Spinal cord (tissue), 10 donors: ENCODE measurements at places on chromosomes 11 and 22. TPM values are rescaled to one million over a fixed set of nuclear protein-coding genes. Genes with fewer than 3 reads are reported as not detected.

PAMR1 gene
- 35.2 TPM for total RNA-seq

MRGPRX2 gene
- total RNA-seq, result not detected

RIMBP3C gene
- 0.39 TPM for total RNA-seq

OR56A5 gene
- total RNA-seq, result not detected

GPHA2 gene
- total RNA-seq, result 3.5 TPM

C11orf86 gene
- total RNA-seq, result not detected

NPAS4 gene
- total RNA-seq, result 0.11 TPM

SYT9 gene
- total RNA-seq, result 22.5 TPM

PDE2A gene
- total RNA-seq, result 11.5 TPM

C22orf15 gene
- total RNA-seq, result 0.89 TPM

SMPD1 gene
- total RNA-seq, result 18.8 TPM

MRPL21 gene
- 53.5 TPM for total RNA-seq

TBX10 gene
- total RNA-seq, result not detected

KDM4E gene
- not detected for total RNA-seq

CCDC73 gene
- total RNA-seq, result not detected

TMEM45B gene
- total RNA-seq, result 6.3 TPM

DTX4 gene
- 27.8 TPM for total RNA-seq

UBQLN3 gene
- 0.39 TPM for total RNA-seq

BTG4 gene
- total RNA-seq, result not detected

MAPK8IP2 gene
- 19.8 TPM for total RNA-seq

C11orf24 gene
- 12.7 TPM for total RNA-seq

OR10A2 gene
- total RNA-seq, result not detected

MUC6 gene
- not detected for total RNA-seq

TRIM51 gene
- total RNA-seq, result not detected

XPNPEP3 gene
- 12.6 TPM for total RNA-seq

TTC12 gene
- total RNA-seq, result 11.4 TPM

TMPRSS13 gene
- total RNA-seq, result 0.22 TPM

CCND1 gene
- total RNA-seq, result 226 TPM

OR6T1 gene
- not detected for total RNA-seq

C11orf91 gene
- not detected for total RNA-seq

ACR gene
- not detected for total RNA-seq

UCP3 gene
- 2.5 TPM for total RNA-seq

TRIM29 gene
- total RNA-seq, result 1.7 TPM

LSP1 gene
- total RNA-seq, result 10.6 TPM

SAA4 gene
- not detected for total RNA-seq

CD3E gene
- total RNA-seq, result 0.20 TPM

TIMM10 gene
- total RNA-seq, result 39.8 TPM

LYVE1 gene
- 56.5 TPM for total RNA-seq

SLC22A6 gene
- total RNA-seq, result 340 TPM

CDC42BPG gene
- 2.0 TPM for total RNA-seq

CNIH2 gene
- total RNA-seq, result 28.1 TPM

ART1 gene
- not detected for total RNA-seq

RIC3 gene
- total RNA-seq, result 38.2 TPM
